GM20000 (cell line): ENCODE measurements at places on chromosomes 5 and 9.

DNA sequence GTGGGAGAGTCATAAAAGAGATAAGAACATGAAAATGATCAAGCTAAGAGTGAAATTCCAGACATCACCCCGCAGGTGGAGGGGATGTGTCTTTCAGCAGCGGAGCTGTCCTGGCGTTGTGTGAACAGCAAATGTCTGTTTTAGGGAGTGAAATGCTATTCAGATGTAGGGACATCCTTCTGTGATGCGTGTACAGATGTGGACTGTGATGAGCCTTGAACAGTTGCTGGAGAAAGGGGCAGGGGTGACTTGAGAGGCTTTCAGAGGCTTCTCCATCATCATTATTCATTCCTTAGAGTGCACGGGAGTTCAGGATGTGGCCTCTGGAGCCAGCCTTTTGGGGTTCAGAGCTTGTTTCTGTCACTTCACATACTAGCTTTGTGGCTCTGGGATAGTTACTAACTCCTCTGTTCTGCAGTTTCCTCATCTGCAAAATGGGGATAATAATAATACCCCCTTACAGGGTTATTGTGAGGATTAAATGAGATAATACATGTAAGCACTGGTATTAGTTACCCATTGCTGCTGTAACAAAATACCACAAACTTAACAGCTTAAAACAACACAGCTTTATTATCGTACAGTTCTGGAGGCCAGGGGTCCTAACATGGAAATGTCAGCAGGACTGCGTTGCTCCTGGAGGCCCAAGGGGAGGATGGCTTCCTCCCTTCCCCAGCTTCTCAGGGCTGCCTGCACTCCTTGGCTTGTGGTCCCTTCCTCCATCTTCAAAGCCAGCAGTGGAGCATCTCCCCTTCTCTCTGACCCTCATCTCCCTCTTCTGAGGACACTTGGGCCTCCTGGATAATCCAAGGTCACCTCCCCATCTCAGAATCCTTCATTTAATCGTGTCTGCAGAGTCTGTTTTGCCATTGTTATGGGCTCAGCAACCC lies 9.4 kb downstream of the TRAF1 start:
- no peak for DNase-seq

- DNase-seq: no peak
These were observed 4.1 kb downstream of the TRIO start for GRCh38 chr5:14147210-14147609.

DNA sequence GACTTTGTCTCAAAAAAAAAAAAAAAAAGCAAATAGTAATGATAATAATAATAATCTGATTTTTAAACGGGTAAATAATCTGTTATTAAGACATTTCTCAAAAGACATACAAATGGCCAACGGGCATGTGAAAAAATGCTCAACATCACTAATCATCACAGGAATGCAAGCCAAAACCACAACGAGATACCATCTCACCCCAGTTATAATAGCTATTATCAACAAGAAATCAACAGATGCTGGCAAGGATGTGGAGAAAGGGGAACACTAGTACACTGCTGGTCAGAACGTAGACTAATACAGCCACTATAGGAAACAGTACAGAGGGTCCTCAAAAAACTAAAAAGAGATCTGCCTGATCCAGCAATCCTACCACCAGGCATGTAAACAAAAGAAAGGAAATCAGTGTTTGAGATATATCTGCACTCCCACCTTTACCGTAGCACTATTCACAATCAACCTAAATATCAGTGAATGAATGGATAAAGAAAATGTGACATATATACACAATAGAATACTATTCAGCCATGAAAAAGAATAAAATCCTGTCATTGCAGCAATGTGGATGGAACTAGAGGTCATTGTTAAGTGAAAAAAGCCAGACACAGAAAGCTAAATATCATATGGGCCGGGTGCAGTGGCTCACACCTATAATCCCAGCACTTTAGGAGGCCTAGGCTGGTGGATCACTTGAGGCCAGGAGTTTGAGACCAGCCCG lies 24.9 kb downstream of the VAV2 start:
- DNase-seq: no peak

DNA sequence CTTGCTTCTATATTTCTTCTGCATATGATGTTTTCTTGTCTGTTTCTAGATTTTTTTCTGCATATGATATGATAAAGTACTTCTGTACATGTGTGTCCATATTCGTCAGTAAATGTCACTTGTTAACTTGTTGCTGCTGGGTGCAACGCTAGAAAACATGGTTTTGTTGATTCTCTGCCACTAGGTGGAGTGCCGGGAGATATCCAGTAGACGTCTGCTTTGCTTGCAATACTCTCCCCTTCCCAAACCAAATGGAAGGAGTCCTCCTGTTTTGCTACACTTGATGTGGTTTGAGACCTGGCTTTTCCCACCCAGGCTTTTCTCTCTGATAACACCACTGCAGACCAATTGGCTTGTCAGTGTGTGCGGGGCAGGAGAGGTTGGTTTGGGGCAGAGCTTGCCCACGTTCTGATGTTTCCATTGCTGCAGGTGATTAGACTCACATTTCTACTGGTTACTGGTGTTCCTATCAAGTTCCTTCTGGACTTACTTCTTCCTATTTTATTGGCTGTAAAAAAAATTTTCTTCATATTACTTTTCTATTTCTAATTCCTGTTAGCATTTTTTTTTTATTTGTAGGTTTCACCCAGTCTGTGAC lies 900.0 kb upstream of the CDH10 start:
- peak; percentile 5 for DNase-seq

DNA sequence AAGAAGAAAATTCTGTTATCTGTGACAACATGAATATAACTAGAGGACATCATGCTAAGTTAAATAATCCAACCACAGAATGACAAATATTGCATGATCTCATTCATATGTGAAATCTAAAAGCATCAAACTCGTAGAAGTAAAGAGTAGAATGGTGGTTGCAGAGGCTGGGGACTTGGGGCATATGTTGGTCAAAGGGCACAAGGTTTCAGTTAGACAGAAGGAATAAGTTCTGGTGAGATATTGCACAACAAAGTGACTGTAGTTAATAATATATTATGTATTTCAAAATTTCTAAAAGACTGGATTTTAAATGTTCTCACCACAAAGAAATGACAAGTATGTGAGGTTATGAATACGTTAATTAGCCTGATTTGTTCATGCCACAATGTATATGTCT lies 24.8 kb downstream of the GRIA1 start:
- DNase-seq: no peak

DNA sequence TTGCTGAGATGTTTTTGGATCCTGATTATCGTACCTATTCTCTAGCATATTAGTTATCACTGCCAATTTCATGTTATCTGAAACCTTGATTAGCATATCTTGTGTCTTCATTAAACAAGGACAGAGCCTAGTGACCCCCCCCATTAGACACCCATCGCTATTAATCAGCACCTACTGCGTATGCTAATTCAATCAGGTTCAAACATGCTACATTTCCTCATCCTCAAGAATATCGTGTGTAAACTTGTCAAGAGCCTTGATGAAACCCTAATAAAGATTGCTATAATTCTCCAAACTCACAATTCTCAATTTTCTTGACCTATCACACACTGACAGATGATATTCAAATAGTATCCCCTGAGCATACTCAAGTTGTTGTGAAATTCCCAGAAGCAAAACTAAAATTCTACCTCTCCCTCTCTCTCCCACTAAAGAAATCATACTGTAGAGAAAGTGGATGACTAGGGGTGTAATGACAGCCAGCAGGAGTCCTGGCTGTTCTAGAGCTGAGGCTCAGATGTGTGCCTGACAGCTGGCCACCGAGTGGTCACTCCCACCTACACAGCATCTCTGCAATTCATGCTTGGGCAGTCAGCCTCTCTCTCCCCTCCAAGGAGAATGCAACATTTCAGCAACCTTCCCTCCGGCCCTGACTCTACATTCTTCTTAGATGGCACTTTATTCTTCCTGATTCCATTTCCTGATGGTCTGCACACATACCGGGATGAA lies 9.2 kb upstream of the ZNF354A start:
- DNase-seq: no peak

- no peak for DNase-seq
These were observed 439.3 kb upstream of the KLF4 start for GRCh38 chr9:107928701-107929371.

DNA sequence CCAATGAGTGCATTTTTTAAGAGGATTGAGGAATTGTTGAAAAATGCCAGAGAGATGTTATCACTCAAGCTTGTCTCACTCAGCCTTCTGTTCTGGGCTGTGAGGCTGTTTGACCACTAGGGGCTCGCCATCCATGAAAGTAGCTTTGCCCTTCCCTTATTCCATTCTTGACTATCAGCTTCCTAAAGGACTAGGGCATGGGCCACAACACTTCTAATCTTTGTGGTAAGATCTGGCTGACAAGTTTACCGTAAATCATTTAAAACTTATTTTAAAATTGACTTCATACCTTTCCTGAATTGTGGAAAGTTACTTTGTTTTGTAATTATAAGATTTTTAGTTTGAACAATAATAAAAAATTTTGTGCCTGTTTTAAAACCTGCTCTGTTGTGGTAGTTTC lies 49.5 kb downstream of the TJP2 start:
- DNase-seq: peak; percentile 52

- DNase-seq: no peak
These were observed 130.6 kb upstream of the EPB41L4A start for GRCh38 chr5:112549605-112550166.

DNA sequence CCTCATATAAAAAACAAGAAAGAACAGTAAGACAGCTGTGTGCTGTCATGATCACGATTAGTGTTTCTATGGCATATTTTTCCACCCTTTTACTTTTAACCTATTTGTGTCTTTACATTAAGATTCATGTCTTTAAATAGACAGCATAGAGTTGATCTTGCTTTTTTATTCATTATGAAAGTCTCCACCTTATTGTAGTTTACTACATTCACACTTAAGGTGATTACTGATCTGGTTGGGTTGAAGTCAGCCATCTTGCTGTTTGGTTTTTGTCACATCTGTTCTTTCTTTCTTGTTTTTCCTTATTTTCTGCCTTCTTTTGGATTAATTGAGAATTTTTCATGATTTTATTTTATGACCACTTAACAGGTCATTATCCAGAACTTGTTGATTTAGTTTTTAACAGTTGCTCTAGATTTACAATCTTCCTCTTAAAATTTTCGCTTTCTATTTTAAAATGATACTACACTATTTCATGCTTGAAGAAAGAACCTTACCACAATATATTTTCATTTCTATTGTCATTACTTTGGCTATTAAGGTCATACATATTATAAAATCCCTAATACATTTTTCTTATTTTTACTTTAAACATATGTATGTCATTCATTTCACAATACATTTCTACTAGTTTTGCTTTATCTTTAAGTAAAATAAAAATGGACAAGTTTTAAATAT lies 292.5 kb downstream of the SH3GL2 start:
- DNase-seq: no peak

DNA sequence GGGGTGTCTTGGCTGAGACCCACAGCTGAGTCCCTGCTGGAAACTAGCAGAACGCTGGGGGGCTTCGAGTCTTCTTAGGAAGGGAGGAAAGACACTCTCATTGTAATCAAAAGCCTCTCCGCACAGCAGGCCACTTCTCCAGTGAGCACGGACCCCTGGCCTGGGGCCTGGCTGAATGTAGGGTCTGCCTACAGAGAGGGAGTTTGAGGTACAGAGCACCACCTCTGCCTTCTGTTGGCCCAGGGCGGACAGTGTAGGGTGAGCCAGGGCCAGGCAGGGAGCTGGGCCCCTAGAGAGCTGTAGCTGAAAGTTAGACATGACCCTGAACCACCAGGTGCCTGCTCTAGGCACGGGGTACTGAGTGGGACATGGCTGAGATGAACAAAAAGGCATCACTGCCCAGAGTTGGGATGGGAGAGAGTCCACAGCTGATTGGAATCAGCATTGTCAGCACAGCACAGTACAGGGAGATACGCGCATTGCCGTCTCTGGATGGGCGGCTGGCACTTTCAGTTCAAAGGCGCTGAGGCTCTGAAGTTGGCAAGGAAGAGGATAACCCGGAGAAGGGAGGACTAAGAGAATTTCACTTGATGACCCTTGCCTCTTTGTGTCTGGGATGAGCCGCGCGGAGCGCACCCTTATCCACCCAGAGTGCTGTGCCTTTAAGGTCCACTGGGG lies 363 bp upstream of the SLC25A48 start:
- peak; percentile 60 for DNase-seq

GRCh38 chr5:84255315-84255714 lies 129.4 kb downstream of the EDIL3 start:
- peak; percentile 4 for DNase-seq

DNA sequence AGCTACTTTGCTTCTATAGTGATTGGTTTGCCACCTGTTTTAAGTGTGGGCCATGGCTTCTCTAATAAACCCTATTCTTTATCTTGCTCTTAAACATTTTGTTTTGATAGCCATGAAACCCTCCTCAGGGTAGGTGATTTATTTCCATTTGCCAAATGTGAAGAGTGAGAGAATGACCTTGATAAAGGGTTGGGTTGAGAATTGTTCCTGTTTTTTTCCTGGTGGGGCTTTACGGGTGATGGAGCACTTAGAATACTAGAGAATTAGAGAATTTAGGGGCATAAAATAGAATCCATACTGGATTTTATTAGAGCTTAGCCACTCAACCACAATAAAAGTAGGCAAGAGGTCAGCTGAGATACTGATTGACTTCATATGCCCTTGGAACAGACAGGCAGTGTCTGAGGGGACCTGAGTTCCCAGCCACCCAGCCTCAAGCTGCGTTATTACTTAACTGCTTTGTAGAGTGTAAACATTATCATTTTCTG lies 68.9 kb downstream of the COMMD10 start:
- DNase-seq: no peak

GRCh38 chr9:37904445-37905130 lies 661 bp upstream of the SLC25A51 start:
- DNase-seq: peak; percentile 25

GRCh38 chr9:135772702-135773493 lies 70.9 kb downstream of the KCNT1 start:
- DNase-seq: no peak

GRCh38 chr5:146595088-146595487 lies 79.1 kb upstream of the GPR151 start:
- no peak for DNase-seq

GRCh38 chr9:106575823-106576222 lies 287.1 kb upstream of the ZNF462 start:
- DNase-seq: no peak

- no peak for DNase-seq
These were observed 12.9 kb downstream of the SLC6A3 start for GRCh38 chr5:1432296-1432695.

- DNase-seq: no peak
These were observed 1293.8 kb downstream of the PTPRD start for GRCh38 chr9:9319007-9319406.

GRCh38 chr5:69312459-69313160 lies 20.0 kb downstream of the CCDC125 start:
- DNase-seq: no peak

GRCh38 chr5:146584750-146585149 lies 68.8 kb upstream of the GPR151 start:
- DNase-seq: no peak

DNA sequence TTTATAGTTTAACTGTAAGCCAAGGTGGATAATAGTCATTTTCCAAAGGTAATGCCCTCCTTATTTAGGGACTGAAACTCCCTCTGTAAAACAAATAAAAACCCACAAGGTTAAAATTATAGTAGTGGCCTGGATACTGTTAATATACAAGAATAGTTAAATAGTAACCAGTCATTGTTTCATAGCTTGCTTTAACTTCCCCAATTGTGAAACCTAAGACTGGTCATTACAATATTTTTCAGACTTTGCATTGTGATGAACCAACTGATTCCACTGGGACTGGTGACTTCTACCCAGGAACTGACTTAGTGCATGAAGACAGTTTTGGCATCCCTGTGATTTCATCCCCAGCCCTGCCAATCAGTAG lies 162.6 kb downstream of the SMC2 start:
- DNase-seq: no peak
